Suppressor macrophage treated with lipopolysaccharide for 4 hours (primary cell): ENCODE measurements at places on chromosomes 4 and X.

- peak; percentile 6 for DNase-seq
These were observed 2092.4 kb upstream of the TENM3 start for GRCh38 chr4:180150818-180151217.

DNA sequence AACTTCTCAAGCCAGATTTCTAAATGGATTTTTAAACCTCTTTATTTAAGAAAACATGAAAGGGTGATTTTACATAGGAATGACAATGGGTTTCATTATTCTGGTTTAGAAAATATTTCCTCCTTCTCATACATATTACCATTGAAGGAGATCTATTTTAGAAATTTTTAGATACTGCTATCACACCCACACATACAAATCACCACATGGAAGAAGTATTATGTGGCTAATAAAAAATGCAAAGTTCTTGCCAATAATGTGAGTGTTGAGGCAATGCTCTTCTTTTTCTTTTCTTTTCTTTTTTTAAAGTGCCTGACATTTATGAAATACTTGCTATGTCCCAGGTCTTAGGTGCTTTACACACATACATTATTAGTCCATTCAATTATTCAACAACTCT is 6.8 kb downstream of the STAP1 start:
- no peak for DNase-seq

GRCh38 chr4:80233390-80233789 is 33.1 kb upstream of the FGF5 start:
- no peak for DNase-seq

- DNase-seq, result no peak
These were observed 257.9 kb upstream of the CPEB2 start for GRCh38 chr4:14744346-14744745.

DNA sequence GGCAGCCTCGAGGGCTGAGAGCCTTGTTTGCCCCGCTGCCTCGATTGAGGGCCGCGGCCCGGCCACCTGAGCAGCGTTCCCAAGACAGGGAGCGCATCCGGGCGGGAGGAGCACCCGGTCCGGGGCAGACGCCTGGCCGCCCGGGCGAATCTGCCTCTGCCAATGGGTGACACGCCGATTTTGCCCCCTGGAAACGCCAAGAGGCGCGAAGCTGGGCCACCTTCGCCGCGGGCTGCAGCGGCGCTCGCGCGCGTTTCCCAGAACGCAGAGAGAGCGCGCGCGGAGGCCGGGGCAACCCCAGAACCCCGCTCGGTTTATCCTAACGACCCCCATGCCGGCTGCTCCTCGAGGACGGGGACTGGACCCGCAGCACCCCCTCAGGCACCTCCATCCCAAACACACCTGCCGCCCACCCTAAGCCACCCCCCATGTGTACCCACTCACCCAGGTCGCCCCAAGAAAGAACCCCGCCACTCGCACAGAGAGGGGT is 575 bp downstream of the MAP7D2 start:
- DNase-seq, result no peak

GRCh38 chr4:101647710-101648034 is 142.9 kb upstream of the BANK1 start:
- no peak for DNase-seq
